Stomach (tissue), 19 donors: ENCODE measurements at places on chromosomes 3 and 15.

DNA sequence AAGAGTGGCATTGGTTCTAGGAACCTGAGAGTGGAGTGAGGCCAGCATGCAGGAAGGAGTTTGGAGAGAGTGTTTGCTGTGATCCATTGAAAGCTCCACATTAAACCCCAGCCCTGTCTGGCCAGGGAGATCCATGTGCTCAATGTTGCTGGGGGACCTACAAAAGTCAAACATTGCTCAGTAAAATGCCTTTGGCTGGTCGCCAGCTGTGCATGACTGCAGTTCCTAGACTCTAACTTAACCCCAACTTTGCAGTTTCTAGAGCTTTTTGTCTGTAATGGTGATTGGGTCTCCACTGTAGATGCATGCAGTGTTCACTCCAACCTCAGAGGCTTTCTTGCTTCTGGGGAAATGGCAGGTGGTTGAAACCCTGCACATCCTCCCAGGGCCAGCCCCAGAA lies 99.7 kb upstream of the ABHD17C start:
- no peak overlapping the region for H3K27ac ChIP-seq
- no peak overlapping the region for H3K4me3 ChIP-seq
- H3K36me3 ChIP-seq = peaks cover 33% of the 10 kb centered on the region
- no peaks in the 10 kb centered on the region for H3K4me1 ChIP-seq
- no peaks in the 10 kb centered on the region for H3K27me3 ChIP-seq

GRCh38 chr3:142148044-142148791 lies 1.1 kb downstream of the TFDP2 start:
- no peaks in the 10 kb centered on the region for H3K36me3 ChIP-seq
- DNase-seq = no peak
- peak overlapping the region; percentile 89 for H3K27ac ChIP-seq
- peaks cover 12% of the 10 kb centered on the region for H3K4me1 ChIP-seq

GRCh38 chr3:183933160-183933559 lies 48.5 kb upstream of the PARL start:
- H3K4me3 ChIP-seq = no peak overlapping the region
- no peaks in the 10 kb centered on the region for H3K4me1 ChIP-seq
- peaks cover 90% of the 10 kb centered on the region for H3K36me3 ChIP-seq
- no peak overlapping the region for H3K27ac ChIP-seq
- H3K27me3 ChIP-seq = no peaks in the 10 kb centered on the region

DNA sequence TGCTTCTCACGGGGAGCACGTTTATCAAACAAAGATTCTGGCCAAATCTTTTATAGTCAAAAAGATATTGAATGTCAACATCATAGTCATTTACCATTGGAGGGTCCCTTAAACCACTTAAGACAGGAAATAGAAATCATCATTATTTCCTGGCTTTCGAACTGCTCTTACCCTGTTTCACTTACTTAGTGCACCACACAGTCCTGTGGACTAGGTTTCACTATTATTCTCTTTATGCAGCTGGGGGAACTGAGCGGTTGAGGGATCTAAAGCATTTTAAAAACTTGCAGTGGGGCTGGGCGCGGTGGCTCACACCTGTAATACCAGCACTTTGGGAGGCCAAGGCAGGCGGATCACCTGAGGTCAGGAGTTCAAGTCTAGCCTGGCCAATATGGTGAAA lies 13.7 kb upstream of the TPRG1 start:
- no peak for DNase-seq
- H3K27ac ChIP-seq = no peak overlapping the region
- H3K4me3 ChIP-seq = no peak overlapping the region
- no peaks in the 10 kb centered on the region for H3K4me1 ChIP-seq
- H3K27me3 ChIP-seq = no peaks in the 10 kb centered on the region

- no peak overlapping the region for H3K4me3 ChIP-seq
- no peaks in the 10 kb centered on the region for H3K4me1 ChIP-seq
- no peak for DNase-seq
- no peaks in the 10 kb centered on the region for H3K36me3 ChIP-seq
- H3K27me3 ChIP-seq = no peaks in the 10 kb centered on the region
These were observed 375.9 kb downstream of the MCTP2 start for GRCh38 chr15:94607176-94607654.

GRCh38 chr3:195214381-195214780 lies 56.6 kb downstream of the XXYLT1 start:
- DNase-seq = no peak
- H3K4me1 ChIP-seq = peaks cover 23% of the 10 kb centered on the region
- H3K27ac ChIP-seq = no peak overlapping the region

DNA sequence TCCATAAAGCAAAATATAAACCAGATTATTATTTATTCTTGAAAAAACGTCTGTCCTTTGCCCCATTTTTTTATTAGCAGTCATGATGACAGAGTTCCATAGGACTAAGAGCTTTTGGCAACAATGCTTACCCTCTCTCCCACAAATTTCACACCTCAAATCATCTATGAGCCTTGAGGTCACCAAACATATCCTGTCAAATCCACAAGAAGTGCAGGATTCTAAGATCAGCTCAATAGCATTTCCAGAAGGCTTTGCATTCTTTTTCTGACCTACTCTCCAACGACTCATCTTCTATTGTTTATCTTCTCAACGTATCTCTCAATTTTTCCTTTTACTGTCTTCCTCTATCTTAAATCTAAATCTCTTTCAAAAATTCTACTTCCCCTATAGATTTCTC lies 619.1 kb upstream of the BCHE start:
- DNase-seq = no peak
- H3K27ac ChIP-seq = no peak overlapping the region
- H3K36me3 ChIP-seq = no peaks in the 10 kb centered on the region
- H3K27me3 ChIP-seq = no peaks in the 10 kb centered on the region

DNA sequence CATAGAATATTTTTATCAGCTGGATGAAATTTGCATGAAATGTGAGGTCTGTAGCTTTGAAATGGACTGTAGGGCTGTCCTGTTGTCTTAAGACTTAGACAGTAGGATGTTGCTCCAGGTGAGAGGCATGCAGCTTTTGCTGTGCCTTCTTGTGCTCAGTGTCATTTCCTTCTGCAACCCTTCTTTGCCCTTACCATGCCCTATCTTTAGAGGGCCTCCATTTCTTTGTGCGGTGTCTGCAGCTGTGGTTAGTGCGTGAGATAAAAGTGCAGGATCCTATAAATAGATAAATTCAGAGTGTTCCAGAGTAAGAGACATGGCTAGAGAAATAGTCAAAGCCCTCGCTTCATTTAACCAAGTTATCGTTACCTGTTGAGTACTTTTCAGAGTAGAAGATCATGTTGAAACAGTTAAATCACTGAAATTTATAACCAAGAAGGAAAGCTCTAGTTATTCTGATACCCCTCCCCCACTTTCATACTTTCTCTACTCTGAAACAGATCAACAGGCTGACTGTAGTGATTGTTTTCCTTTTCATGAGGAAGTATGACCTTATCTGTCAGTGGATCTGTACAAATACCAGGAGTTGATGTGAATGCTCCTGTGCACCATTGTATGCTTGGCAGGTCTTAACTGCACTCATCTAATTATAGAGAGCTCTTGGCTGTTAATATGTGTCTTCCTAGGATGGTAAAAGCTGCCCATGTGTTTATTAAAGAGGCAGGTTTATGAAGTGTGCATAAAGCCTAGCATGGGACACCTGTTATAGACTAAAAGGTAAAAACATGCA lies 18.2 kb downstream of the EIF3J start:
- H3K36me3 ChIP-seq = peaks cover 69% of the 10 kb centered on the region
- no peak for DNase-seq
- H3K4me1 ChIP-seq = no peaks in the 10 kb centered on the region
- no peak overlapping the region for H3K4me3 ChIP-seq

DNA sequence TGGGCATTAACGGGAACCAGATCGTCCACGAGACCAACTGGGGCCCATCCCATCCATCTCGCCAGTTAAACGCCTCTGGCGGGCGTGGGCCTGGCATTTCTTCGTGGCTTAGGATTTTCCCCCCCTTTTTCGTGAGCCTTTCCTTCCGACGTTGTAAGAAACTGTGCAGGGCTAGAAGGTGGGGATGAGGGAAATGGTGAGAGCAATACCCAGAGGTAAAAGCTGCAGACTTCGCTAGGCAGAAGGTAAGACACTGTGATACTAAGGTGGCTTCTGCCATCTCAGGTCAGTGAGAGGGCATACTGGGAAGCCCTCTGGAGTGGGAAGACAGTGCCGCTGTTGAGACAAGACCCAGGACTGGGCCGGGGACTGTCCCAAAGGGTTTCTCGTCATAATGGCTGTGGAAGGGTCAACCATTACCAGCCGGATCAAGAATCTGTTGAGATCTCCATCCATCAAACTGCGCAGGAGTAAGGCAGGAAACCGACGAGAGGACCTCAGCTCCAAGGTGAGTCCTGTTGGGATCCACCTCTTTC lies 666 bp downstream of the MAPKBP1 start:
- peaks cover 44% of the 10 kb centered on the region for H3K4me1 ChIP-seq
- H3K27me3 ChIP-seq = no peaks in the 10 kb centered on the region
- no peaks in the 10 kb centered on the region for H3K36me3 ChIP-seq
- peak overlapping the region; percentile 81 for H3K4me3 ChIP-seq

GRCh38 chr3:79651536-79652065 lies 116.2 kb downstream of the ROBO1 start:
- no peaks in the 10 kb centered on the region for H3K4me1 ChIP-seq
- H3K36me3 ChIP-seq = no peaks in the 10 kb centered on the region
- H3K27ac ChIP-seq = no peak overlapping the region
- no peak overlapping the region for H3K4me3 ChIP-seq

GRCh38 chr3:10688548-10689172 lies 127.4 kb upstream of the SLC6A11 start:
- no peaks in the 10 kb centered on the region for H3K36me3 ChIP-seq
- H3K27me3 ChIP-seq = no peaks in the 10 kb centered on the region
- no peak overlapping the region for H3K27ac ChIP-seq
- no peak for DNase-seq
- H3K4me1 ChIP-seq = no peaks in the 10 kb centered on the region

DNA sequence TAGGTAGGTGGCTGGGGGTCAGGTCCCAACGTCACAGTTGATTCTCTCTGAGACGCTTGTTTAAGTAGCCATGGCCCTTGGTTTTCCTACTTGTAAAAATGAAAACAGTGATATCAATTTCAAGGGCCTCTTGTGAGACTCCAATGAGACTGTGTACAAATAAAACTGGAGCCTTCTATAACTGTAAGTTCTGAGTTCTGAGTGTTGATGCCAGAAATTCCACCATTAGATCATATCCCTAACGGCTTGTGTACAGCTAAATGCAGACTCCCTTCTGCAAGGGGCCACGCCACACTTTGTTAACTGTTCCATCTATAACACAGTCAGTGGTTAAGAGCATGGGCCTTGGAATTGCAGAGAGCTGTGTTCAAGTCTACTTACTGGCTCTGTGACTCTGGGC lies 267.3 kb downstream of the TLE3 start:
- H3K4me3 ChIP-seq = no peak overlapping the region
- no peaks in the 10 kb centered on the region for H3K27me3 ChIP-seq
- no peaks in the 10 kb centered on the region for H3K4me1 ChIP-seq
- H3K36me3 ChIP-seq = no peaks in the 10 kb centered on the region
- no peak for DNase-seq

GRCh38 chr15:98635848-98636247 lies 12.5 kb upstream of the IGF1R start:
- H3K27ac ChIP-seq = no peak overlapping the region
- no peaks in the 10 kb centered on the region for H3K27me3 ChIP-seq
- H3K4me3 ChIP-seq = no peak overlapping the region
- no peaks in the 10 kb centered on the region for H3K4me1 ChIP-seq

GRCh38 chr15:36775209-36775608 lies 195.8 kb downstream of the CDIN1 start:
- H3K4me3 ChIP-seq = no peak overlapping the region
- no peak for DNase-seq
- H3K27me3 ChIP-seq = no peaks in the 10 kb centered on the region
- H3K27ac ChIP-seq = no peak overlapping the region
- no peaks in the 10 kb centered on the region for H3K4me1 ChIP-seq
- H3K36me3 ChIP-seq = no peaks in the 10 kb centered on the region

GRCh38 chr15:42085236-42085605 lies 9.1 kb downstream of the PLA2G4D start:
- no peak for DNase-seq
- H3K4me1 ChIP-seq = peaks cover 41% of the 10 kb centered on the region
- no peak overlapping the region for H3K4me3 ChIP-seq
- peaks cover 49% of the 10 kb centered on the region for H3K27me3 ChIP-seq
- no peaks in the 10 kb centered on the region for H3K36me3 ChIP-seq
- no peak overlapping the region for H3K27ac ChIP-seq

DNA sequence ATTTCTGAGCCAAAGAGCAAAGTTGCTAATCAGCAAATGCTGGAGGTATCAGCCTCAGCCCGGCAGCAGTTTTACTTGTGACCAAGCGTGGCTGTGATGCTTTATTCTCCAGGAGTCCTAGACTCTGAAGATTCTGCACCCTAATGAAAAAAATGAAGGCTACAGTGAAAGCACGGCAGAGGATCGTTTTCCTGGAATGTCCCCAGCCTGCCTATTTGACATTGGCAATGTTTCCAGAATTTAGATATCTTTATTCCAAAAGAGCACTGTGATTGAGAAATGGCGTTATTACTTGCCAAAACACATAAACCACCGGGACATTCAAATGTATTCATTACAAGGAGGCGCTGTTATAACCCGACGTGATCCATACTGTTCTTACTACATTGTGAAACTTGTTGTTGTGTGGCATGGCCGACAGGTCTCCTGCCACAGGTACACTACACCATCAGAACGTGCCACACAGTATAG lies 263.8 kb downstream of the SLCO3A1 start:
- no peaks in the 10 kb centered on the region for H3K27me3 ChIP-seq
- no peak overlapping the region for H3K27ac ChIP-seq
- H3K4me3 ChIP-seq = no peak overlapping the region
- H3K36me3 ChIP-seq = peaks cover 25% of the 10 kb centered on the region
- peaks cover 21% of the 10 kb centered on the region for H3K4me1 ChIP-seq
- DNase-seq = no peak

GRCh38 chr3:151002003-151002981 lies 29.8 kb upstream of the CLRN1 start:
- H3K27me3 ChIP-seq = no peaks in the 10 kb centered on the region
- no peaks in the 10 kb centered on the region for H3K36me3 ChIP-seq
- no peaks in the 10 kb centered on the region for H3K4me1 ChIP-seq
- H3K4me3 ChIP-seq = no peak overlapping the region

DNA sequence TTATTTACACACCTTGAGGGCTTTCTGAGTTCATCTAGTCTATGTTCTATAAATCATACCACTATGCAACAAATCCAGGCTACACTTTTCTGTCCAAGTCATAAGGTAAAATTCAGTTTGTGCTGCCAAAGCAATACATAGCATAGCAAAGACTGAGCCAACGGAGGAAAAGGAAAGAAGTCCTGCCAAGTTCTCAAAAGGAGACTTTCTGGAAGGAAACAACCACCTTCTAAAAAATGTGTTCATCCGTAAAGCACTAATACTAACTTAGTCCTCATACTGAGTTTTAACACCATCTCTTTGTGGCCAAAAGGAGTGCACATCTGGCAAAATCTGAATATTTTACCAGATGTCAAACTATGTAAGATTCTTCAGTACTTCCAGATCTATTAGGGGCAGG lies 620.2 kb downstream of the RBMS3 start:
- peak; percentile 40 for DNase-seq
- no peak overlapping the region for H3K4me3 ChIP-seq
- H3K4me1 ChIP-seq = peaks cover 3% of the 10 kb centered on the region
- H3K36me3 ChIP-seq = no peaks in the 10 kb centered on the region
- no peaks in the 10 kb centered on the region for H3K27me3 ChIP-seq
- H3K27ac ChIP-seq = no peak overlapping the region
